Stimulated activated CD8-positive, alpha-beta memory T cell treated with anti-CD3 and anti-CD28 coated beads, Interleukin-2, amount 100 ng/mL, for 48 hours (primary cell): ENCODE measurements at places on chromosomes 4 and X.

DNA sequence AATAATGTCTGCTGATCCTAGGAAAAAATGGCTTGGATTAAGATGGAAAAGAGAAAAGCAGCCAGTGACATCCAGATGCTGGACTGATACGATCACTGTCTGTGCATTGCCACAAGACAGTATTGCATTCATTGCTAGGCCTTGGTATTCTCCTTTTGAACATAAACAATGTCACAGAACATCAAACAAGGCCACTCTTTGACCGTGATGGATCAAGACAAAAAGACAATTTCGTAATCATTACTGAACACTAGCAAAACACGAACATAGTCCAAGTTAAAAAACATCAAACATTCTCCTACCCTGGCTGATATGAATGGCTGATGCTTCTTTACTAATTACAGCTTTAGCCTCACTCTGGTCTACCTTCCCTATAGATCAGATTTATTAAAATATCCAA is 374.1 kb upstream of the CXorf51B start:
- DNase-seq: no peak

DNA sequence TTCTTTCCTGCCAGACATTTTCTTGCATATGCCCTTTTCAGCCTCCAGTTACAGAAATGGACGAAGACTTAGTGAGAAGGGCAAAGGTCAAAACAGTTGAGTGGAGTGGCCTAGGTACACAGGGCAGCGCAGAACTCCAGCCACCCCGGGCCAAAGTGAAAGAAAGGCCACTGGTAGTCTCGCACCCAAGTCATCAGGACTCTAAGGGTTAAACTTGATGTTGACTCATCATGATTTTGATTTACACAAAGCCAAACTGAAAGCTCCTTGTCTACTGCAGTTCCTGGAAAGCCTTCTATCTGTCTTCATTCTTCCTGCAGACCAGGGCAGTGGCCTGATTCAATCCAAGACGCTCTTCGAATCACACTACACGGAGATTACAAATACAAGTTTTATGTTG is 2.6 kb upstream of the IL13RA1 start:
- no peak for DNase-seq

GRCh38 chr4:172546782-172547181 is 621.8 kb upstream of the GALNT7 start:
- no peak for DNase-seq

GRCh38 chrX:17525762-17526555 is 151.0 kb downstream of the NHS start:
- no peak for DNase-seq

DNA sequence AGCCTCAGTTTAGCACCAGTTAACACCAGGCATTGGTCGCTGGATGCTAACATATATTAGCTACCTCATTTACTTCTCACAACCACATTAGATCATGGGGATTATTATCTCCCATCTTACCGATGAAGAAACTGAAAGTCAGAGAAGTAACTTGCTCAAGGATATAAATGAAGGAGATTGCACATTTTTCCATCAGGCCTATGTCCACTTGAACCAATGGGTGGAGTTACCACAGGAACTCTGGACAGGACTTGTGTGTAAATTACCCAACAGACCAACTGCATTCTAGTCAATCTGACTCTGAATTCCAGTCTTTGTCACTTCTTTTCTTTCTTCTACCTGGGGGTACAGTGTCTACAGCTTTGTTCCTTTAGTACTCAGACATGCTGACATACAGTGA is 1.8 kb downstream of the LNX1 start:
- no peak for DNase-seq

- no peak for DNase-seq
Observed at GRCh38 chr4:24163314-24163713, 273.5 kb upstream of the PPARGC1A start.

GRCh38 chrX:10570601-10571000 is 49.8 kb downstream of the MID1 start:
- DNase-seq: no peak
